ENCODE measurements at places on chromosomes 13 and 19. TPM values are rescaled to one million over a fixed set of nuclear protein-coding genes. Genes with fewer than 3 reads are reported as not detected.

The PSG1 gene
- not detected for total RNA-seq

DNA sequence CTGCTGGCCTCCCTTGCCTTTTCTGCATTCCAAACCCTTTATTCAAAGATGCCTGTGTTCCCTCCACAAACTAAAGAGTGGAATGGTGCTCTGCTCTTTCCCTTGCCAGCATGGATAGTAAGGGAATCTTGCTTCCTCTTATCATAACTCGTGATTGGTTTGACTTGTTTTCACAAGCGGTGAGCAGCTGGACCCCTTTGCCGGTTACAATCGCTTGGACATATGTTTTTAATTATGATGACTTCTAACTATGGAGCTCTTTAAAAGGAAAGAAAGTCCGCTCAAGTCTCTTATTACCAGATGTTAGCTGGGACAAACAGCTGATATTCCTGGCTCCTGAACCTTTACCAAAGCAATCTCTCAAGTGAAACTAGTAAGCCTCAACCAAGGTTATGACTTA lies 1094.7 kb downstream of the UQCRFS1 start:
- DNase-seq = no peak

DNA sequence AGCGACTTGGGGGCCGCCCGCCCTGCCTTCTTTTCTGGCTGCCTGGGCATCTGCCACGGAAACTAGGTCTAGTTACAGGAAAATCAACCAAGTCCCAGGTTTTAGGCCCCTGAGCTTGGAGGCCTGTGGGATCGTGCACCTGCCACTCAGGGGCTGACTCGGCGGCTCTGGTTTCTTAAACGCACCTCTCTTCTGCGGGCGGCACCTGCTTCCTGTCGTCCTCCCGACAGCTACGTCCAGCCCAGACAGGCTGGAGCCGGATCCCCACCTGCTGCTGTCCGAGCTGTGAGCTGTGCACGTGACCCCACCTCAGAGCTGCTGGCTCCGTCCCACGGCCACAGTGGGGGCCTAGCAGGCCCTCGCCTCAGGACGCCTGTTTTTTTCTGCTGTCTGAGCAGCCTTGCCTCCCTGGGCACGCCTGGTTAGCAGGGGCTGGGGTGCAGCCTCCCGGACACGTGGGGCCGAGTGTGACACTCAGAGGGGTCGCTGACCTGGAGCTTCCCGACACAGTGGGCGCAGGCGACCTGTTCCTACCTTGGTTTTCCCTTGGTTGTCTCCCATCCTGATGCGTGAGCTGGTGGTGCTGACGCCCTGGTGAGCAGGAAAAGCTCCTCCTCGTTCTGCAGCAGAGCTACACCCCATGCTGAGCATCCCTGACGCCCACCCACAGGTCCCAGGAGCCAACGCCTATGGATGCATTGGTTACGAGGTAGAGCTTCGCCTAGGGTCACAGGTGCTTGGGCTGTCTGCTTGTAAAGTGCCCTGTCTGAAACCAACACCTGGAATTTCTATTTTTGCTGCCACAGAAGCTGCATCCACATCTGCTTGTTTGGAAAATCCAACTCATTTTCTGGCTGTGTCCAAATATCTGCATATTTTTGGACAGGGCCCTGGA lies 17.5 kb downstream of the TMEM255B start:
- no peak for DNase-seq

GRCh38 chr19:40486017-40486416 lies 19.2 kb downstream of the SPTBN4 start:
- DNase-seq = no peak

DNA sequence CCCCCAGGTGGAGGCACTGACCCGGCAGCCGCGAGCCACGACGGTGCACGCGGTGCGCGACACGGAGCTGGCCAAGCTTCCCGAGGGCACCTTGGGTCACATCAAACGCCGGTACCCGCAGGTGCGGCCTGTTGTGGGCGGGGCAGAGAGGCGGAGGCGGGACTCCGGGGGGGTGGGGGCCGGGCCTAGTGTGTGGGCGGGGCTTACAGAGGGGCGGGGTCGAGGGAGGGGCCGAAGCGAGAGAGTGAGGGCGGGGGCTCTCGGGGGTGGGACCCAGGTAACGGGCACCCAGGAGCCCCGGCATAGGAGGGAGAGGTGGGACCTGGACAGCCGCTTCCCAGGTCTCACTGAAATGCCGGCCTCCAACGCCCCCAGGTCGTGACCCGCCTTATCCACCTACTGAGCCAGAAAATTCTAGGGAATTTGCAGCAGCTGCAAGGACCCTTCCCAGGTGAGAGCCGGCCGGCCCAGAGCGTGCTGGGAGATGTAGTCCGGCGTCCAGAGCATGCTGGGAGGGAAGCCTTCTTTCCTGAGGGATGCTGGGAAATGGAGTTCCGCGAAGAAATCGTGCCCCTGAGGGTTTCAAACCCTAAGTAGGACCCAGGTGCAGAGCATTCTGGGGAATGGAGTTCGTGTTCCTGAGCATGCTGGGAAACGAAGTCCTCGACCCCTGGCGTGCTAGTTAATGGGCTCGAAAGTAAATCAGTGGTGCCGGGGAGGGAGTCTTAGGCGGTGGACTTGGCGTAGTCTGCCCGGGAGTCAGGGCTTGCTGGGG lies 15.7 kb downstream of the PNPLA6 start:
- peak; percentile 83 for DNase-seq

The IGFL4 gene
- total RNA-seq = 0.25 TPM

- DNase-seq = peak; percentile 28
Observed at GRCh38 chr19:6769006-6769619, 1.9 kb upstream of the SH2D3A start.

The PRRG2 gene
- total RNA-seq = 0.67 TPM

The PRSS57 gene
- total RNA-seq = not detected

DNA sequence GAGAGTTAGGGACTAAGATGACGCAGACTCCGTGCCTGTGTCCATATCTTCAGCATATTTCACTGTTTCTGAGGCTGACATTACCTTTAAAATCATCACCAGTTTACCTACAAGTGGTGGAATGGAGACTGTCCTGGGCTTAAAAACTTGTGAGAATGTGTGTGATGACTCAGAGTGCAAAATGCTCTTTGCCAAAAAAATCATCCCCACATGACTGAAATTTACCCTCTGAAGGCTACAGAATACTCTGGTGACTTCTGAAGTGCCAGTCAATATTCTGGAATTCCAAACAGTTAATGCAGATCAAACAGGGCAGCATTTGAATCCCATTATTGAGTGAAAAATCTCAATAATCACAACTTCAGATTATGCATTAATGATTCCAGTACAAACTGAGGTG lies 901.4 kb downstream of the EFNB2 start:
- DNase-seq = no peak

The SLC7A9 gene
- total RNA-seq = 0.92 TPM

Data from cardiac muscle cell (in vitro differentiated cells and primary cell).